NCI-H1417 (cell line): ENCODE measurements at places on chromosomes 7 and 10.

DNA sequence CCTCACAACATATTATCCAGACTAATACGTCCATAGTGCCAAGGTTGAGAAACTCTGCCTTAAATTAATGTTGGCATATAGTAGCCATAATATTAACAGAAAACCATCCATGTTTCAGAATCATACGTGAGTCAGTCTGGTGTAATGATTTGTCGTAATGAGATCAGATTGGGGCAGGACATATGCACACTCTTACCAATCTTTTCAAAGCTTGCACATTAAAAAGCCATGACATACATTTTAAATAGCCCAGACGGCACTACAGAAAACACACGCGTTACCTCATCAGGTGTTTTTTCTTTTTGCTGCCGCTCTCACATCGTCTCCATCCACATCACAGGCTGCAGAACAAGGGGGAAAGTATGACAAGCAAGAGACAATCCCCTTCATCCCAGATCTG lies 211.6 kb downstream of the NEBL start:
- DNase-seq: no peak

DNA sequence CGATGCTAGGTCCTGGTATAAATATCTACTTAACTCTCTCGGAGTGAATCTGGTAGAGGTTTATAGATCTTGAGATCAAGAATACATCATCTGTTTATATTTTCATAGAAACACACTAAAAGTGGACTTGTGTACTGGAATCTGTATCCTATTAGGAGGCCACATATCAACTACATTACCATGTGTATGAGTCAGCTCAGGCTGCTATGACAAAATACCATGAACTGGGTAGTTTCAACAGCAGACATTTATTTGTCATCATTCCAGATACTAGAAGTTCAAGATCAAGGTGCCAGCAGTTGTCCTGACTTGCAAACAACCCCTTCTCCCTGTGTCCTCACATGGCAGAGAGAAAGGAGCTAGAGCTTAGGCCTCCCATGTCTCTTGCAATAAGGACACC lies 113.9 kb upstream of the PFKP start:
- DNase-seq: no peak

GRCh38 chr7:2566890-2567678 lies 8.3 kb downstream of the IQCE start:
- DNase-seq: no peak

DNA sequence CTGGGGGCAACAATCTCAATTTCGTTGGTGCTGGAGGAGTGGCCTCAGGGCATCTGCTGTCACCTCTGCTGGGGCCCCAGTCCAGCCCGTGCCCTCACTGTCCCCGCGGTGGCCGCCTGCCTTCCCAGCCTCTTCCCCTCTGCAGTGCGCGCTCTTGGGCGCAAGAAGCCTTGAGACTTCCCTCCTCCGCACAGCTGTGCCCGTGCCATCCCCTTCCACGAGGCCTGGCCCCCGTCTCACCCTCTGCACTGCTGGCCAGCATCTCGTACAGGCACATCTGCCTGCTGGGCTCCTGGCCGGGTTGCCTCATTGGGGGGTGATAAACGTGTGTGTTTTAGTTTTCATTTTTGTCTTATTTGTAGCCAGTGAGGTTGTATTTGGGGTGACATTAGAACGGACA lies 14.0 kb downstream of the IDI2 start:
- no peak for DNase-seq

GRCh38 chr7:17086403-17086802 lies 204.6 kb upstream of the AGR3 start:
- DNase-seq: no peak

GRCh38 chr10:48627984-48628609 lies 23.2 kb upstream of the ARHGAP22 start:
- no peak for DNase-seq

DNA sequence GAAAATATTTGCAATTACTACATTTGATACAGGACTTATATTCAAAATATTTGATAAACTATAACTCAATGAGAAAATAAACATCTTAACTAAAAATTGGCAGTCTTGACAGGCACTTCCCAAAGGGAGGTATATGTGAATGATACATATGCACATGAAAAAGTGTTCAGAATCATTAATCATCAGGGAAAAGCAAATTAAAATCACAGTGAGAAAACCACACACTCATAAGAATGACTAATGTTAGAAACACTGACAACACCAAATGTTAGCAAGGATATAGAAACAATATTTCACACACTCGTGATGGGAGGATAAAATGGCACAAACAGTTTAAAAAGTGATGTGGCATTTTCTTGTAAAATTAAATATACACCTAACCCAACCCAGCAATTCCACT lies 4.1 kb upstream of the VPS26A start:
- no peak for DNase-seq

- DNase-seq: no peak
Measured at GRCh38 chr10:73843261-73843660, 31.1 kb downstream of the CAMK2G start.

DNA sequence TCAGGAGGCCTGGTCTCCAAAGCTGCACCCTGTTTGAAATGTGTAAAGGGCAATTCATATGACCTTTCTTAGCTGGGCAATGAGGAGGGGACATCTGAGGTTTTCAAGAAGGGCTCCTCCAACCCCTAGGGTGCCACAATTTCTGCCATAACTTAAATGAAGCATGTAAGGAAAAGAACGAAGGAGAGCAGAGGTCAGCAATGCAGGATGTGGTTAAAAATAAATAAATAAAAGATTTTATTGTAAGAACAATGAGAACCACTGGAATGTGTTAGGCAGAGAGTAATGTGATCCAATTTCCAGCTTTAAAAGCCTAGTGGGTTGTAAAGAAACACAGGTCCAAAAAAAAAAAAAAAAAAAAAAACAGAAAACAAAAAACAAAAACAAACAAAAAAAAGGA lies 673.1 kb downstream of the TNS3 start:
- DNase-seq: no peak

DNA sequence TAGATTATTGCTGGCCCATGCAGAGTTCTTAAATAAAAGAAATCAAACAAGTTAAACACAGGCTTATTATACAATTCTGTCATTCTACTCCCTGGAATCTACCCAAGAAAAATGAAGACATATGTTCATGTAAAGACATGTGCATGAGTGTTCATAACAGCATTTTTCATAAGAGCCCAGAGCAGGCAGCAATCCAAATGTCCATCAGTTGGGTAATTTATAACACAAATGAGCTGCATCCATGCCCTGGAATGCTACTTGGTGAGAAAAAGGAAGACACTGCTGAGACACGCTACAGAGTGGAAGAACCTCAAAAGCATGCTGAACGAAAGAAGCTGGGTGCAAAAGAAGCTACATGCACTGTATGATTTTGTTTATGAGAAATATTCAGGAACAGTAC lies 342.6 kb downstream of the TCERG1L start:
- no peak for DNase-seq

GRCh38 chr7:123131556-123131955 lies 68.2 kb downstream of the SLC13A1 start:
- DNase-seq: peak; percentile 42

GRCh38 chr7:100957832-100958421 lies 8.6 kb downstream of the MUC3A start:
- DNase-seq: no peak

GRCh38 chr7:34184466-34184865 lies 279.1 kb downstream of the BMPER start:
- DNase-seq: no peak

DNA sequence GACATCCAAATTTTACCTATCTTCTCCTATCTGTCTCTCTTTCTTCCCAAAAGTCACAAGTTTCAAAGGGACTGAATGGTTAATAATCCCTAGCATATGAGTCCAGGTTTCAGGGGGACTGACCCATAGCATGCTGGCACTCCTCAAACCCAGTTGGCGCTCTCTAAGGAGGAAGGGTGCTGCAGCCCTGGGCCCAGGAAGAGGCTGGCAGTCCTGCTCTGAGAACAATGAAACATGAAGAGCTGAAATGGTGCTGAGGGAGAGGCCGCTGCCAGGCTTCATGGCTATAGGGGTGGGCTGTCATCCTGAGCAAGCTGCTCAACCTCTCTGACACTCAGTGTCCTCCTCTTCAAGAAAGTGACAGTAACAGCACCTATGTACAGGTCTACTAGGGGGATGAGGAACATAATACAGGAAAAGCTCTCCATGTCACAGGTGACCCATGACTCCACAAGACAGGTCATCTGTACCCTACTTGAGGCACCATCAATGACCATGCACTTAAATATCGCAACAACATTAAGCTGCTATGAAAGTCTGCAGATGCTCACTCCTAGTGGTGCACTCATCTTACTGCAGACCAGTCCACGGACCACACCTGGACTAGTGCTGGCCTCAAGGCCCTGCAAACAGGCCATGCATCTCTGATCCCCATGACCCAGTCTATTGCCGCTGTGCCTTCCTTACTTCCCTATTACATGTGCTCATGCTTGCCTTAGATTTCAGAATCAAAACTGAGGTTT lies 17.0 kb downstream of the COBL start:
- no peak for DNase-seq

GRCh38 chr7:13508586-13508985 lies 480.9 kb downstream of the ETV1 start:
- no peak for DNase-seq

GRCh38 chr7:150357270-150357669 lies 11.4 kb upstream of the REPIN1 start:
- DNase-seq: peak; percentile 35

- peak; percentile 81 for DNase-seq
Measured at GRCh38 chr7:73343671-73344380, 15.9 kb downstream of the FKBP6 start.

GRCh38 chr10:57807906-57808305 lies 459.8 kb downstream of the IPMK start:
- no peak for DNase-seq
